CD4-positive, alpha-beta memory T cell (primary cell): ENCODE measurements at places on chromosomes 16 and 17.

GRCh38 chr17:20153231-20153630 is 144.1 kb downstream of the SPECC1 start:
- DNase-seq = no peak

DNA sequence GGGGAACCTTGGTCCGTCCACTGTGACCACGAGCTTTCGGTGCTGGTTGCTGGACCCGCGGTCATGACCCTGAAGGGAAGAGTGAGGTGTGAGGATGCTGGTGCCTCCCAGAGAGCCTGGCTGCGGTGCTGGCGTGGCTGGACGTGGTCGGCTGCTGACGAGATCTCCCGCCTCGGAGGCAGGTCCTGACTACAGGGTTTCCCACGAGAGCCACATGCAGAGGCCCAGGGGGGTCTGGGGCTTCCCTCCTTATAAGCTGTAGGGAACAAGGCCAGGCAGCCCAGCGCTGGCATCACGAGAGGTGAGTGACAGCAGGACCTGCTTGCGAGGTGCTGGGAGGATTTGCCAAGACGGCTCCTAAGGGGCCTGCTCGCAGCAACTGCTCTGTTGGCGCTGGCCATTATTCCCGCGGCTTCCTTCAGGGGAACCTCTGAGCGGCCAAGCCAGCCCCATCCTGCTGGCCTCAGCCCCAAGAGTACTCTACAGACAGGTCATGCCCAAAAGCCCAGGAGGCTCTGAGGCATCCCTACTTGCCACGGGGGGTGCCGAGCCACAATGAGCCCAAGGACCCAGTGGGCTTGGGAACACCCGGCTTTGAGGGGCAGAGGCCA is 134.8 kb downstream of the FOXL1 start:
- DNase-seq = no peak

DNA sequence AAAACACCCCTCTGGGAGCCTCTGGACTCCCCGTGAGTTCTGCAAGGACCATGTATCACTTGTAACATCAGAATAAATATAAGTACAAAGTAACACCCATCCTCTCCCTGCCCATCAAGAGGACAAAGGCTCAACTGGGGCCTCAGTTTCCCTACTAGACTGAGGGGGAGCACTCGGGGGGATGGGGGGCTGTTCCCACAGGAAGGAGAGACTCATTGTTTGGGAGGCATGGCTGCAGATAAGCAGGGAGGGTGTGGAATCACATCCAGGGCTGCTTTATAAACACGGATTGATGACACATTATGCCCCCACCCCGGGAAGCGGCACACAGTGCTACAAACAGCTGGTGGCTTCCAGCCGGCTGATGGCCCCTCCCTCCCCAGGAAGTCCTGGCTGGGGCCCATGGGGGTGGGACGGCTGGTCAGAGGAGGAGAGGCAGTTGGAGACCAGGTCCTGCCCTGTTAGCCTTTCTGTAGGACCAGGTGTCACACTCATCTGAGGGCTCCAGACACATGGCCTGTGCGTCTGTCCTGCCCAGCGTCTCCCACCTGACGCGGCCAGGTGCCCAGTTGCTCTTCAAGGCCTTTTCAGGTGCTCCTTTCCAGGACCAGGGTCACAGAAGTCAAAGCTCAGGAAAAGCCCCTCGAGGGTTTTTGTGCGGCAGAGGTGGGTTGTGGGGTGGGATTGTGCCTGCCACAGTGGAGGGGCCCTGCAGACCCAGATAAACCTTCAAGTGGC is 1.3 kb upstream of the MPG start:
- no peak for DNase-seq

DNA sequence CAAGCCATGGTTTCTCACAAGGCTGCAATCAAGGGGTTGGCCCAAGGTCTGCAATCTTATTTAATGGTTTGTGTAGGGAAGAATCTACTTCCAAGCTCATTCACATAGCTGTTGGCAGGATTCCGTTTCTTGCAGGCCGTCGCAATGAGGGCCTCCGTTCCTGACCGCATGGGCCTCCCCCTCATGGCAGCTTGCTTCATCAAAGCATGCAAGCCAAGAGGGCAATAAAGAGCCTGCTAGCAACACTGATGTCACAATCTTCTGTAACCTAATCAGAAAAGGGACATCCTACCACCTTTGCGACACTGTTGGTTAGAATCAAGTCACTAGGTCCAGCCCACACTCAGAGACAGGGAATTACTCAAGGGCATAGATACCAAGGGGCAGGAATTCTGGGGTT is 95.5 kb downstream of the CCT6B start:
- DNase-seq = no peak

DNA sequence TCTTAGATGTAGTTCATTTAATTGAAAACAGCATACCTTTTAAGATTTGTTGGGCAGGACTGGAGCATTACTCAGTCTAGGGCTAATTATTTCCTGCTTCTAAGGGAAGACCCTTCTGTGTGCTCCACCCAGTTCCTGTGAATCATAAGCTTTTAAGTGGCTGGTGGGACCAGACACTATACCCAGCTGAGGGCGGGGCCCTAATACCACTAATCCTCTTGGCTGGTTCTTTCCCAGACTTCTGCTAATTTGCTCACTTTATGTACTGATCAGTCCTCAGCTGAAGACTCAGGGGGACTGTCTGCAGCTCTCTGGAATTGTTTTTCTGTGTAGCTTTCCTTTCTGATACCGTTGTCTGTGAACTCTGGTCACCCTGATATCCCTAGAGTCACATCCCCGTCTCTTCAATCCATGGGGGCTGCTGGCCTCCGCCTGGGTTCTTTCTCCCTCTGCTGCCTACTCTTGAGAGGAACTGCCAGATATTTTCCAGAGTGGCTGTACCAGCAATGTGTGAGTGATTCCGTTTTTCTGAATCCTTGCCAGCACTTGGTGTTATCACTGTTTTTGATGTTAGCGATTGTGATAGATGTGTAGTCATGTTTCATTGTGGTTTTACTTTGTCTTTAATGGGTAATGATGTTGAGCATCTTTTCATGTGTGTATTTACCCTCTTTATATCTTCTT is 35.1 kb downstream of the MFSD11 start:
- peak; percentile 79 for DNase-seq

- DNase-seq = peak; percentile 38
Observed at GRCh38 chr17:41917679-41918313, 955 bp downstream of the ACLY start.
